SK-N-SH treated with all-trans-retinoic acid at 6 μM for 48 hours (cell line): ENCODE measurements at places on chromosomes 2 and 18.

DNA sequence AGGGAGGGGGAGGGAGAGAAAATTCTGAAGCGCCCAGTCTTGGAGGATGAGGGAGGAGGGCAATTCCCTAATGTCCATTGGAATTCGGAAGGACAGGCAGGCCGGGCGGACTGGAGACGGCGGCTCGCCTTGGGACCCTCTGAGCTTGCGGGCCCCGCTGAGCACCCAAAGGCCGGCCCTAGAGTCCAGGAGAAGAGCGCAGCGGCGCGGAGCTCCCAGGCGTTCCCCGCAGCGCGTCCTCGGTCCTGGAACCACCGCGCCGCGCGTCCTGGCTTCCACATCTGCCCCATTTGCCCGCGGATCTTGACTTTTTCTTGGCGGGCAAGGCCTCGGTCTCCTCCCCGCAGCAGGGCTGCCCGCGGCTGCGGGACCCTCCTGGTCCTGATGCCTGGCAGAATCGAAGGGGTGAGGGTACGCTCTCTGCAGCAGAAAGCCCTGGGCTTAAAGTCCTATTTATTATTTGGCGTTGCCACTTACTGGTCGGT, 675 bp upstream of the MLPH start:
- peak; percentile 38 for ATAC-seq

DNA sequence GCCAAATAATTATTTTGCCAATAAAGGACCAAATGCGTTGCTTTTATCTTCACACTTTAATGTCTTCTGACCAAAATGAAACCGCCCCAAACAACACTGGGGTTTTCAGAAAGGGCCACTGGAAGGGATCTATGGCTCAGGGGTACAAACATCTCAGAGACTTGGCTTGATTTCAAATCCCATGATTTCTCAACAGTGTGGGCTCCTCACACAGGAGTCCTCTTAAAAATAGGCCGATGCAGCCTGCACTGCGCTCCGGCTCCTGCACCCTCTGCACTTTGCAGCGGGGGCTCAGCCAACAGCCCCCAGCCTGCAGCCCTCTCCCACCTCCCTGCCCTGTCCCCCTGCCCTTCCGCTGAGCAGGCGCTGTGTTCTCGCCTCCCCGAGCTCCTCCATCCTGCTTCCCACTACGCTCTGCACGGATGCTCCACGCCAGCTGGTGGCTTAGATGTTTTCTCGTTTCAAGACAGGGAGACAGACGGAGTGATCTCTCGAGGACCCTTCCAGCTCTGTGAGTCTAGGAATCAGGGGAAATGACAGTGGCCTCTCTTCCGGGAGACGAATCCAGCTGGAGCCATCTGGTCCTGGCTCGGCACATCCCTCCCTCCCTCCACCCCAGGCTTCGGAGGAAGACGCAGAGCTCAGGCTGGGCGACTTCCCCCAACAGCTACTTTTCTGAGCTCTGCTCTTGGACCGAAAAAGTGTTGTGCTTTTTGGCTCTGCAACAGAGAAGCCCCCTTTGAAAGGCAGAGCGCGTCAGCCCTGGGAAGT, 71.4 kb downstream of the KCNF1 start:
- no peak for ATAC-seq

- no peak for ATAC-seq
Observed at GRCh38 chr2:173146590-173146989, 70.9 kb downstream of the MAP3K20 start.

GRCh38 chr2:239025096-239025801, 177.4 kb downstream of the TWIST2 start:
- ATAC-seq, result peak; percentile 62

DNA sequence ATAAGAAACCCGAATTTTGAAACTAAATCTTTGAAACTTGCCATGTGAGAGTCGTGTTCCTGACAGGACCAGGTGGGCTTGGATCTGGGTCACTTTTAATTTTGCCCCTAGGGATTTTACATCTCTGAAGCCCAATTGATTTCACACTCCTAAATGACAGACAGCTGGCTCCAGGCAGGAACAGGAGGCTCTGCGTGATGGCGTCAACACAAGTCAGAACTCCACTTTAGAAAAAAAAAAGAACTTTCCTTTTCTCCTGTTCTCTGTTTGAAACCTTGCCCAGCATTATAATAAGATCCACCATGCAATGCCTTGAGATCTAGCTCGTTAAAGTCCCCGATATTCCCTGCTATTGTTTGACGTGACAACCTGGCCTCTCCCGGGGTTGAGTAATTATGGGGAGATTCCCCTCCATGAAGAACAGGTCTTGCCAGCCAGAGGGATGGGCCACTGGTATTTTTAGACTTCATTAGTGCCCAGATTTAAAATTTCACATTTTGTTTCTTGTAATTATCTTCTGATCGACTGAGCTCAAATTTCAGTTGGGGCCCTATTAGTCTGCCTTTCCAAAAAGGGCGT, 260.3 kb downstream of the KLHL29 start:
- ATAC-seq, result no peak

GRCh38 chr2:64105670-64106461, 38.4 kb downstream of the PELI1 start:
- ATAC-seq, result no peak

DNA sequence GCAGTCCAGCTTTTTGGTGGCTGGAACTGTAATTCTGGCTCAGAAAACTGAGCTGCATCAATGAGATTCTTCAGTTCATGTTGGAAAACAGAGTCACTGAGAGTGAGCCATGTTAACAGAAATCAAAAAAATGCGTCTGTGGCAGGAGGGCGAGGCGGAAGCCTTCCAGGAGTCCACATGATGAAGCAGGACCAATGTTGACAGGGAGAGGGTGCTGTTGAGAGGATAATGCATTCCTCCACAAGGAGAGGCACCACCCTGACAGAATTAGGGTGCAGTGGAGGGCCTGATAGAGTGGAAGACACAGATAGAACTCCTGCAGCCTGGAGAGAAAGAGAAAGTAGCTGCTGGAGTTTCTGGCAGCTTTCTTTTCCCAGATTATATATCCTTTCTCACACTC, 111.5 kb downstream of the MGAT5 start:
- ATAC-seq, result peak; percentile 11; the same call in 1 of the 3 replicates

DNA sequence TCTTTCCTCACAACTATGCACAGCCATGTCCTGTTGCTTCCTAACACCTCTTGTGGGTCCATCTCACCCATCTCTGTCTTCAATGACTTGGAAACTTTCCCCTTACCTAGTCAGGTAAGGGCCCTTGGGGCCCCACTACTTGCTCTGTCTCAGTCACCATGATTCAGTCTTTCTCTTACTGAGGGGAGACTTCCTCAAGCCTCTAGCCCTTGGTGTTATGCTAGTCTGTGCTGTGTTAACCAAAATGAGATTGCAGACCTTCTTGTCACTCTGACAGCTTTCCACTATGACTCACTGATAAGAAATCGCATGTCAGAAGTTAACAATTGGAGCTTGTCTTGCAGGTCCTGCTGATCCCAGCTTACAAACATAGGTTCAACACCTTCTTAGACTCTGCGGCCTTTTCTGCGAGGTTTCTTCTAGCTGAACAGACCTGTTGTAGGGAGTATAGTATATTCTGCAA, 65.3 kb downstream of the WDR75 start:
- ATAC-seq, result peak; percentile 31; the same call in 1 of the 3 replicates

- ATAC-seq, result no peak
Observed at GRCh38 chr18:25181581-25181980, 170.4 kb downstream of the ZNF521 start.

DNA sequence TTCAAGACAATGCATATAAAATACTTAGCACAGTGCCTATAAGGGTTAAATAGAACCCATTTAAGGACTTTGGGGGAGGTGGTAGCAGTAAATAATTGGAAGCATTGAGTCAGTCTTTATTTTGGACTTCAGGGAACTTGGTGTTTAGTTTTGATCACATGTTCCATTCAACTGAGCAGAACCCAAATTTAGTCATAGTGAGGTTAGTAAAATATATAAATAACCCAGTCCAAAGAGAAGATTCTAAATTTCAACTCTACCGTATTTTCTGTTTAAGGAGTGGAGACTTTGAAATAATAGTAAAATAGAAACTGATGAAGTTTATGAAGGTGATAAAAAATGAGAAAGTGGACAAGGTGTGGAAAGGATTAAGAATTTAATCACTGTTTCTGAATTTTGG, 19.7 kb downstream of the TWSG1 start:
- no peak for ATAC-seq

GRCh38 chr2:102187496-102188150, 800 bp downstream of the IL1RL2 start:
- peak; percentile 81 for ATAC-seq

GRCh38 chr2:58127111-58127510, 80.5 kb downstream of the VRK2 start:
- no peak for ATAC-seq

GRCh38 chr2:152648336-152648735, 68.9 kb downstream of the PRPF40A start:
- ATAC-seq, result peak; percentile 51

- no peak for ATAC-seq
Observed at GRCh38 chr18:45447355-45448265, 167.7 kb upstream of the SLC14A2 start.

DNA sequence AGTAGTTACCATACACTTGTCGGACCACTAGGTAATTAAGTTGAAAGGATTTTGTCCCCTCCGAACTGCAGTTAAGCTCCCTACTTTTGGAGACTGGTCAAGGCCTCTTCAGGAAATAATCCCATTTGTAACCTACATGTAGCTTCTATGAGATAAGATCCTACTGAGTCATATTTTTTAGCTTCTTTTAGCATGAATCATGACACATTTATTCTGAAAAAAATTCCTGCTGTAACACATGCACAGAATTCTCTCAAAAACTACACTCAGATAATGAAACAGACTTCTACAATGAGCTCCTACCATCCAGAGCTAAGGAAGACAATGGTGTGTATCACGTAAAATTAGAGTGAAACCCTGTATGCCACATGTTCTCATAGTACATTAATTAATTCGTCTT, 100.7 kb upstream of the CCDC195 start:
- peak; percentile 80 for ATAC-seq

GRCh38 chr2:57880446-57880845, 166.2 kb upstream of the VRK2 start:
- ATAC-seq, result no peak

- ATAC-seq, result no peak
Observed at GRCh38 chr18:3151399-3152264, 68.1 kb downstream of the MYOM1 start.

DNA sequence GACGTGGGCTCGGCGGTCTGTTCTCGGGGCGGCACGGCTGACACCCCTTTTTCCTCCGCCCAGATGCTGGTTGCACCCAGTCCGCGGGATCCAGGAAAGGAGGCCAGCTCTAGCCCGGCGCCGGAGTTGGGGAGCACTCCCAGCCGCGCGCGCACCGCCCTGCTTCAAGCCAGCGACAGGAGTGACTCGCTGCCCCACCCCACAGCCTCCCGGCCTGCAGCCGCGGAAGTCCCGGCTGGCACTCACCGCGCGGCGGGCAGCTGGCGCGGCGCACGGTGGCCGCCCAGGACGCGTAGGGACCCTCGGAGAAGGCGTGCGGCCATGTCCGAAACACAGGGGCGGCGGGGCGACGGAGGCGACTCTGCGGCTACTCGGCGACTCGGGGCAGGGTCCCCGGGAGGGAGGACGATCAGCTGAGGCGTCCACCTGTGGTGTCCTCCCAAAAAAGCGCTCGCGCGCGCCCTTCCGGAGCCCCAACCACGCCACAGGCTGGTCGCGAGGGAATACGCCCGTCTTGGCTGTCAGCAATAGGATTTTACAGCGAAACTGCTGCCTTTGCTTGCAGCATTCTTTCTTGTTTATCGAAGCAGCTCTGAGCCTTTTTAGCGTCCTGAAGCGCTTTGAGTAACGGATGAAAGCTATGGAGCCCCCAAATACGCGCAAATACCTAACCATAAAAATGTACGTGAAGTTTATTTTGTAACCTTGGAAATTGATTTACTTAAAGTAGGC, at the start of gene ACADL:
ACADL (minus strand) TSS at position 507 of the 732 bp plus-strand sequence; CDS start at position 323, 184 bp downstream.
- ATAC-seq, result peak; percentile 88

DNA sequence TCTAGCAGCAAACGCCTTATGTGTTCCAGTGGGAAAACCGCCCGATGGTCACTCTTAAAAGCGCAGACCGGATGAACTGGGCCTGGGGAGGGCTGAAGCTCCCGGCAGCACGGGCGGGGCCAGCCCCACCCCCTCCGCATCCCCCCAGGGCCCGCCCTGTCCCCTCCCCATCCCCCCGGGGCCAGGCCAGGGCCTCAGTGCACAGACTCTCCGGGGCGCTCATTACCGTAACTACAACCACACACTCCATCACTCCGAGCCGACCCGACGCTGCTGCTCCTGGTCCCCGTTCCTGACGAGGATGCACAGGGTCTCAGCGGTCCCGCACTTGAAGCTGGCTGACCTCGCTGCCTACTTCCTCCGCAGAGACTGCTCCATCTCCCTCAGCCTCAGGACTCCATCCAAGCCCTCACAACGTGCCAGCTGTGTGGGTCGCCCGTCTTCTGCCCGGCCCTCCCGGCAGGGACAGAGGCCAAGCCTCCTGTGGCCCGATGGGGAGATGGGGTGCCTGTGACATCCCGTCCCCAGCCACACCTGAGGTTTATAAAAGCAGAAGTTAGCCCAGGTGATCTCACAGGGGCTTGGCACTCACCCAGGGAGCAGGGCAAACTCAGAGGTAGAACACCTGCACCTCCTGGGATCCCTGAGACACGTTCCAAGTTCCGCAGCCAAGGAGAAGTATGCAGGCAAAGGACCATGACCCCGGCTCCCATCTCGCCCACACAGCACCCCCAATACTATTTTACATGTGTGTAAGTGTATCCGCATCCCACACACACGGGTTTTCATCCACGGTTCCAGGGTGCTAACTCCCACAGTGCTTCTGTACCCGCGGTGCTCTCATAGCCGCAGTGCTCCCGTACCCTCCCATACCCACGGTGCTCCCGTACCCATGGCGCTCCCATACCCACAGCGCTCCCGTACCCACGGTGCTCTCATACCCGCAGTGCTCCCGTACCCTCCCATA, 36.0 kb downstream of the SLC66A2 start:
- ATAC-seq, result no peak

DNA sequence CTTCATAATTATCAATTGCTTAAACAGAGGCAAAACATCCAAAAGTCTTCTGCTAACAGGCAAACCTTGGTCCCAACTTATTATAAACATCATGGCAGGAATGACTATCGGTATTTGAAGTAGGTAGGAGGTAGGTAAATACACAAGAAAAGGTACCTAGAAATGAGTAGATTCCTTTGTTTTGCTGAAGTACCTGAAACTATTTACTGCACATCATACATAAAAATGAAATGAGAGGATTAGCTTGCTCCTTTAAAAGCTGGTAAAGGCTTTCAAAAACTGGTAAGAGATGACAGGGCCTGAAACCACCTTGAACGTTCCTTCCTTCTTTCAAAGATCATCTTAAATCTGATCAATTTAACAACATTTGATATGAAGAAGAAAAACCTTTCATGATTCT, 55.2 kb upstream of the MAPRE2 start:
- ATAC-seq, result no peak

GRCh38 chr2:172806493-172806892, 70.8 kb downstream of the RAPGEF4 start:
- ATAC-seq, result peak; percentile 88

GRCh38 chr2:77746780-77747179, 224.6 kb upstream of the LRRTM4 start:
- no peak for ATAC-seq

DNA sequence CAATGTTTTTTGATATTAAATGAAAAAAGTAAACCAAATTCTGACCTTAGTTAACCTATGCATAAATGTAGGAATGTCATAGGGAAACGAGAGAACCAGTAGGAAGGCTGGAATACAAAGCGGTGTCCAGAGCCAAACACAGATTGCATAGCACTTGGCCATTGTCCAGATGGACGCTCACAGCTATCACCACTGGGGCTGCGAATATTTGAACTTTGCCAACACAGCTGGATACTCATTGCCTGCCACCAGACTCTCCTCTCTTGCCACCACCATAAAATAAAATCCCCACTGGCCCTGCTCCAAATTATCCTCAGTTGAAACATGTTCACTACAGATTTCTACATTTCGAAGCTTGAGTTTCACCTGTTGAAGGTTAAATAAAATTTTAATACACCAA, 159.3 kb upstream of the GULP1 start:
- ATAC-seq, result no peak

GRCh38 chr2:237879991-237880560, 20.7 kb downstream of the RAMP1 start:
- no peak for ATAC-seq
